ENCODE measurements at places on chromosomes 2 and 18.

- DNase-seq: no peak
Measured at GRCh38 chr2:172394002-172394401, 33.4 kb upstream of the ITGA6 start.

DNA sequence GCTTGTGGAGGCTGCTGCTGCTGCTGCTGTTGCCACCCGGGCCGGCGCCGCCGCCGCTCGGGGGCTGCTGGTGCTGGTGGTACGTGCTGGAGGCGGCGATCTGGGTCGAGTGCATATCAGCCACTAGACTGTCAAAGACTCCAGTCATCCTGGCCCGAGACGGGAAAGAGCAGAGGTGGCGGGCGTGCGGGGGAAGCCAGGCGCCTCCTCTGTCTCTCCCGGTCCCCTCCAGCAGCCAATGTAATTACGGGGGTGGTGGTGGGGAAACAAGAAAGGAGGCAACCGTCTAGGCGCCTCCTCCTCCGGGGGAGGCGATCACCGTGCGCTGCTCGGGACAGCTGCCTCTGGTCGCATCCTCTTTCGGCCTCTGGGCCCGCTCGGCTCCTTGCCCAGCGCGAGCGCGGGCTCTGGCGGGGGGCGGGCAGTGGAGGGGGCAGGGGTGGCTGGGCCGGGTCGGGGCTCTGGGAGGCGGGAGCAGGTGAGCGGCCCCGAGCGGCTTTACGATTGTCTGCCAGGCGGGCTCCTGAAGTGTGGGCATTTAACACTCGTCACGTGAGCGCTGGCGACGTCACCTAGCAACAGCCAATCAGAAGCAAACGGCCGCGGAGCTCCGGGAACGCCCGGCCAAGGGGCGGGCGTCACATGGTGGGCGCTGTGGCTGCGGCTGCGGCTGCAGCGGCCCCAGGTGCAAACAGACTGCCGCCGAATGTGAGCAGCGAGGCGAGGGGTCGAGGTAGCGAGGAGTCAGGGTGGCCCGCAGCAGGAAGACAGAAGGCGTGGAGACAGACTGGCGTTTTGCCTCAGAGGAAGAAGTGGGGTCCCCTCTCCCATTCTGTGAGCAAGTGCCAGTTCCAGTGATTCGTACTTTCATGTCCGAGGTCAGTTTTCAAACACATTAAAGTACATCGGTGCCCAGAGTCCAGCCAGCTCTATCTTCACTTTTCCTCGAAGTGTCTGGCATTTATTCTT is at the start of gene DLX2:
Gene DLX2, minus strand, starts transcription at position 510 of the 969 bp plus-strand sequence. Its CDS starts 362 bp downstream, at position 148.
- DNase-seq: peak; percentile 93

DNA sequence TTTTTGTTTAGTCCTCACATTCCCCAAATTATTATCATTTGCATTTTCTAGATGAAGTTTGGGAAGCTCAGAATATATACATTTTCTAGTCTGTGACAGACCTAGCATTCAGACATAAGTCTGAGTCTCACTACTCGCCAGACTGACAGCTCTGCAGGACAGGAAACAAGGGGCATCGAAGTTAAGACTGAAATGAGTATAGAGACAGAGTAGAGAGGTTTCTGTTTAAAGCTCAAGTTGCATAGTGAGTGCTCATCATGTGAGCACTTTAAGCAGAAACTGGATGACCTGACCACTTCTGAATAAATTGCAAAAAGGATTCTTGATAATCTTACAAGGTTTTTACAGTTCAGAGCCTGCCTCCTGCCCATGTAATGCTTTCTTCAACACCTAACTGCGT is 1.1 kb downstream of the HADHB start:
- DNase-seq: no peak

DNA sequence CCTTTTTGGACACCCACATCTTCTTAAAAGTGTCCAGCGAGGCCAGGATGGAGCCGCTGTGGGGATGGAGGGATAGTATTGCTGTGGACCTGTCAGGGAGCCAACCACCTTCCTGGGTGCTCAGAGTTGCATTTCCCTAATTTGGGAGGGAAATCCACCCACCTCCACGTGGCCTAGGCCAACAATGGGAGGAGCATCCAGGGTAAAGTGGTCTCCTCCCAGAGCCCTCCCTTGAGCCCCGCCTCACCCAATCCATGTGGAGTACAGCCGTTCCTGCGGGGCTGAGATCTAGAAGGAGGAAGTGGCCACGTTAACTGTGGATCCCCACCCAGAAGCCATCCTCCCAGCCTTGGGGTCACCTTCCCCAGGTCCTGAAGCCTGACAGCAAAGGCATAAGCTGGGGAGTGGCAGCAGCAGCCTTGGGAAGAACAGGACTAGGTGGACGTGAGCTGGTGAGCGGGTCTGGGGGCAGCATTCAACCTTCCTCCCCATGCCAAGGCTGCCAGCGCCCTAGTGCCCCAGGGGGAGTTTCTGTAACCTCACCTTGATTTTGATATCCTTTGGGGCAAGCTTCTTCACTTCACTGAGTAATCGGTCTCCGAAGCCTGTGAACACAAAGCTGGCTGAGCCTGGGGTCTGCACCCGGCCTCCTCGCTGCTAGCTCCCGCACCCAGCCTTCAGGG is 6.8 kb downstream of the ACTR1B start:
- no peak for DNase-seq

DNA sequence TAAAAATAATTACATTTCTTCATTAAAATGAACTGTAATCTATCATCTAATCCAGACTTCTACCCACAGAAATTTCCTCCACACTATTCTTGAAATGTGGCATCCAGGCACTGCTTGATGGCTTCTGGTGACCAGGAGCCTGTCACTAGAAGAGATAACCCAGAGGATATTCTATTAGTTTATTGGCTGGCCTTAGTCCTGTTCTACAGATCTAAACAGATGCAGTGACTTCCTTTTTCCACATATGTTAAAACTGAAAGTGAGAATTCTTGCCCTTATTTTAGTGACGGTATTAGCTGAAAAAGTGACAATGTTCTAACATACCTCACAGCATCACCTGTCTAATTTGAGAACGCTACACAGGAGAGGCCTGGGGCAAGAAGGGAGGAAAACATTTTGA is 775.4 kb downstream of the TSN start:
- DNase-seq: no peak

DNA sequence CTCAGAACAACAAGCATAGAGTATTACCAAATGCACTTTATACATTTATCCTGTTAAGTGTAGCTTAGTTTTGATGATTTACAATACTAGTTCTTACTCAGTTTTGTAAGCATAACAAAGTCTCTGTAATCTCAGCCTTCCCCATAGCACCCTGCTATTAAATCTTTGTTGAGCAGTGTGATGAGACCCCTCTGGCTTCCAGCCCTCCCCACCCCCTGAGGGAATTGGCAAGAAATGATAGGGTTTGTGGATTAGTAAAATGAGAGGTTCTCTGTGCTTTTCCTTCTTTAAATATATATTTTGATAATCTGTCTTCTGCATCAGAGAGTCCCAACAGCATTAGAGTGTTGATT is 37.2 kb downstream of the ZNF521 start:
- DNase-seq: no peak

- DNase-seq: no peak
Measured at GRCh38 chr2:185174353-185174752, 564.3 kb upstream of the FSIP2 start.

- peak; percentile 3 for DNase-seq
Measured at GRCh38 chr2:206693399-206694137, 24.6 kb downstream of the DYTN start.

- no peak for DNase-seq
Measured at GRCh38 chr2:185181901-185182300, 556.7 kb upstream of the FSIP2 start.

GRCh38 chr2:152062125-152063091 is 36.4 kb downstream of the CACNB4 start:
- DNase-seq: no peak

DNA sequence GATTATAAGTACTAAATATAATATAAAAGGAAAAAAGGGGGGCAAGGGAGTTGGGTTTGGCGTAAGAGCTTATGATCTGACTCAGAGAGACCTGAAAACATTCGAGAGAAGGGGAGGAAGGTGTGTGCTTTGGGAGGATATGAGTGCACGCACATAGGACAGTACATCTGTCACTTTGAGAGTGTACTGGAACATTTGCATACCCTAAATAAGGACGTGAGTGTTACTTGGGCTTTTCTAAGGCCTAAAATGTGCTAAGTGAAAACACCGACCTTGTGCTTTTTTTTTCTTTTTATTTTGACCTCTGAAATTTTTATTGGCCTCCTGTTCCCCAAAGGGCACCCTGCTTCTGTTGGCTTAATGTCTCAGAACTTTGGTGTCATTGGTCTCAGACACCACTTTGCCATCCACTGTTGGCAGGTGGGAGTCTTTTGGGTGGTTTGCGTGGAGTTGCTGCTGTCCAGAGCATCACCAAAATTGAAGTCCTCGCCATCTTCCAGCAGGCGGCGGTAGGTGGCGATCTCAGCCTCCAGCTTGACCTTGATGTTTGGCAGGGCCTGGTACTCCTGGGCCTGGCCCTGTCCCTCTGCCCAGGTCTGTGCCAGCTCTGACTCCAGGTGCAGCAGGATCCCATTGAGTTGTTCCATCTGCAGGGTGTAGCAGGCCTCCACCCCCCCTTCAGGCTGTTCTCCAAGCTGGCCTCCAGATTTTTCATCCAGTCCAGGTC is 57.7 kb downstream of the CD28 start:
- no peak for DNase-seq

- no peak for DNase-seq
Measured at GRCh38 chr2:178420463-178420999, 30.4 kb downstream of the PRKRA start.

DNA sequence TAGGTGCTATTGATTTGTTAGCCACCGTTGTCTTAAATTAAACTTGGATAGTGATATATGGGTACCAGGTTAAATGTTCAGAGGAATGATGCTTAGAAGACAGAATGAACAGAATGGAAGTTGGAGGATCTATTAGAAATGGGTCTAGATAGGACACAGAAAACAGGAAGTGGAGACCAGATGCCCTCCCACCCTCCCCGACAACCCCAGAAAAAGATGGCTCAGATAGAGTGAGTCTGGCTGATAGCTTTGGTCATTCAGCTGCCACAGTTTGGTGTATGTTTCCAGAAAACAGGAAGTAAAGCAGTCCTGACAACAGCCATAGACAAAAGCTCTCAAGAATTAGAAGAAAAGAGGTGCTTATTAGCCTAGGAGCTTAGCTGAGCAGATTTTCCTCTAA is 71.5 kb upstream of the DSG1 start:
- DNase-seq: no peak

DNA sequence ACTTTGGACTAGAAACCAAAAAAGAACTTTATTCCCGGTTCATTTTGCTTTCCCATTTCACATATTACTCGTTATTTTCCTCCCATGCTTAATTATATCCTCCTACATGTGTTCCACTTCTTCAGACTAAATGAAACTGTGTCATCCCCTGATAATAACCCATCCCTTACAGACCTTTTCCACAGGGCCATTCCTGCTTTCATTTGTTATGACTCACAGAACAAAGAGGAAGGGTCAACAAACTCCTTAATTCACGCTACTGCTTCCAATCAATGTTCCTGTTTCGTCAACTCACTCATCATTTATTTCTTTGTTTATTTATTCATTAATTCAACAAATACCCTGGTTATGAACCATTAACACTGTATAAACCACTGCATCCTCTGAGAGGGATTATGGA is 104.5 kb downstream of the ZEB2 start:
- DNase-seq: no peak

- no peak for DNase-seq
Measured at GRCh38 chr2:238143239-238143951, 4.9 kb downstream of the KLHL30 start.

DNA sequence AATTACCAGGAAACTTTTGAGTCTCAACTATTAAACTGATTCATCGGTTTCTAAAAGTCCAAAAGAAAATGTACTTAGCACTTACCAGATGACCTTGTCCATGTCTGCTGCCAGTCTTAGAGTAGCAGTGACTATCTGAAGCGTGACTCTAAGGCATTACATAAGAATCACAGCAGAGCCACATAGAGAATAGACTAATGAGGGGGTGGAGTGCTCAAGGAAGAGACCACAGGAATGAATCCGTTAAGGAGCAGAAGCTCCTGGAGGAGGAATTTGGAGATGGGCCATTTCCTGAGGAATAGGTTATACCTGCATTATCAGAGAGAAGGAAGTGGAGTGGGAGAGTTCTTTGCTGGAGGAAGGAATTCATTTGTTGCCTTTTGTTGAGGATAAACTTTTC is 116.0 kb downstream of the MAP3K20 start:
- no peak for DNase-seq

DNA sequence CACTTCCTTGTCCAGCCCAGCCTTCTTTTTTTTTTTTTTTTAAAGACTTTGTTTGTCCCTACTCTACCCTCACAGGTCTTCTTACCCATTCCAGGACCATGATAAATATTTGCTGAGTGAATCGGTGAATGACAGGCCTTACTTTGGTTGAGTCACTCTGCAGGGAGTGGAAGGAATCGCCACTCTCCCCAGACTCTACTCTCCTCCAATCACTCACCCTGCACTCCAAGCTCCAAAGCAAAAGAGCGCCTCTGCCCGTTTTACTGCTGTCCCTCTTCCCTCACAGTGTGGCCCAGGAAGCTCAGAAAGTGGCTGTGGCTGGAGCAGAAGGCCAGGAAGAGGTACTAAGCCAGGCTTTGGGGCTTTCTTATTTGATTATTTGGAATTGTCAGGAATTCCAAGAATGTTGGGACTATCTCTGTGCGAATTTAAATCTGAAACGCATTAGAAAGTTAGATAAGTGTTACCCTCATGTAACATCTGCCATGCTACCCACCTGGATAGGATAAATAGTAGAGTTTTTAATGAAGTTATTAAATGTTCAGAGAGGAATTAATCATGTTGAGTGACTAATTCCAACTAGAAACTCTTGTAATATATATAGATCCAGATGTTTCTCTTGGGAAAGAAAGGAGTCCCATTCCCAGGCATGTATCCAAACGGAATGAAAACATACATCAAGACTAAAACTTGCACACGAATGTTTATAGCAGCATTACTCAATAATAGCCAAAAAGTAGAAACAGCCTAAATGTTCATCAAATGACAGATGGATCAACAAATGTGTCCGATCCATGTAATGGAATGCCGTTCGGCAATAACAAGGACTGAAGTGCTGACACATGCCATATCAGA is 43.0 kb upstream of the CHMP1B start:
- no peak for DNase-seq

DNA sequence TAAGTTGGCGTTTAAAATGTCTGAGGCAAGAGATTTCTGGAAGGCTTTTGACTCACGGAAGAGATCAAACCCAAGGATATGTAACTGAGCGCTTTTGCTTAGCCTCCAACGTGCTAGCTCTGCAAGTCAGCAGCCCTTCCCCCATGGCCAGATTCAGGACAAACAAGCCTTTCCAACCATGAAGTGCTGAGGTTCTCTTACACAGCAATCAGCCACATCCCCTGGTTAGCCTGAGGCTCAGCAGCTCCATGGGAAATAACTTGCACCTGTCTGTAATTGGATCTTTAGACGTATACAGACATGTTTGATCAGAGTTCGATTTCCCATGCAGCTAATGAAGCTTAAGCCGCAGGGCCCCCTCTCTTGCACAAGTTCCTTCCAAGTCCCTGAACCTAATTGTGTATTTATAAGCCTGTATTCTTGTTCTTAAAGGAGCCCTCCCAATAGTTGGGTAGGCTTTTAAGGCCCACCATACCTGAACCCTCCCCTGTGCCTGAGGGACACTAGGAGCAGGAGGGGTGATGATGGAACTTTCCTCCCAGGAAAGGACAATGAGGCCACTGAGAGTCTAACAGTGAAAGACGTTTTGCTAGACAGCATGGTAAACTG is 2.1 kb upstream of the TMEM131 start:
- peak; percentile 73 for DNase-seq

GRCh38 chr2:205607146-205607545 is 75.2 kb upstream of the NRP2 start:
- no peak for DNase-seq
